ENCODE measurements at places on chromosomes 7 and 10.
A peak's percentile ranks its signal among the peaks of the same experiment; 100 is the strongest.

DNA sequence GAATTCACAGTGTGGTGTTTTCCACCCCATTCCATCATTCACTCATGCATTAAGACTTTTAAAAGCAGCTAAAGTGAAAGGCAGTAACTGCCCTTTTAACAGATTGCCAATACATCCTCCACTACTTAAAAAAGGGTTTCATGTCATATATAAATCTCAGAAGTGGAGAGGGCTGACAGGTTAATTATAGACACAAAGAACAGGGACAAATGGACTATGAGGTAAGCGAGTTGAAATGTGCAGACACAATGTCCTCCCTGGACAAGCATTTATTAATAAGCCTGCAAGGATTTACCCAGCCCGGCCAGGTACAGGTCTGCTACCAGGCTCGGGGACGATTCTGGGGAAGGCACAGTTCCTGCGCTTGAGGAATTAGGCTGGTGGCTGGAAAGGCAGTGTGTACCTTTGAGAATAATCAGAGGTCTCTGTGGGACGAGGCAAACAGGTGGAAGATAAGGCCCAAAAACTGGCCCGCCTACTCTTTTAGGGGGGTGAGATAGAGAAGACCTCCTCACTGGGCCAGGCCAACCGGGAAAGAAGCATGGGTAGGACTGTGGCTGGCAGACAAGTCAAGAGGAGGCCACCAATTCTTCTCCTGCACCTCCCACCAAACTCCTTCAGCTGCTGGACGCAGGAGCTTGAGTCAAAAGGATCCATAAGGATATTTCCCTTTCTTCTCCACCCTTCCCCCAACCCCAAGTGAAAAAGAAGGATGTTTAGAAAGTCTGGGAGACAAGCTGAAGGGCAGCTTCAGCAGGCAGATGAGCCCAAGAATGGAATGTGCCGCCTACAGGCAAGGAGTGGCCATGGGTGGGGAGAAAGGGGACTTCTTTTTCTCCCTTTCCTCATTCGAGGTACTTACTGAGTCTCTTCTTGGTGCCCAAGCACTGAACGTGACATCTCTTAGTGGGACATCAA, 1.5 kb downstream of the PDLIM1 start:
- DNase-seq: peak; percentile 20

DNA sequence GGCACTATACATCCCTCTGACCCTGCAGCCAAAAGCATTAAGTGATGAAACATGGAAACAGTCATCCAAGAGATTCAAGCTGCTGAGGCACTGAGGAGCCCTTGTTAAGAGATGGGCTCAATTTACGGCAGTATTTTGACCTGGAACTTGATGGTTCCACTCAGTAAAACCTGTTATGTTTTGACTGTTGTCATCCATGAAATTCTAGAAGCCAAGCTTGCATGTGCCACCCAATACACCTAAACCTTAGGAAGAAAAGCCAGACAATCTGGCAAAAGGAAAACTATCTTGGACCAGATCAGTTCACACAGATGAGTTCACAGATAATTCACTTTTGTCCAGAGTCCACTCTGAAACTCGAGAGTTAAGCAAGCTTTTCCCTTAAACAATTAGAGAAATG, 53.2 kb downstream of the ICA1 start:
- DNase-seq: no peak

DNA sequence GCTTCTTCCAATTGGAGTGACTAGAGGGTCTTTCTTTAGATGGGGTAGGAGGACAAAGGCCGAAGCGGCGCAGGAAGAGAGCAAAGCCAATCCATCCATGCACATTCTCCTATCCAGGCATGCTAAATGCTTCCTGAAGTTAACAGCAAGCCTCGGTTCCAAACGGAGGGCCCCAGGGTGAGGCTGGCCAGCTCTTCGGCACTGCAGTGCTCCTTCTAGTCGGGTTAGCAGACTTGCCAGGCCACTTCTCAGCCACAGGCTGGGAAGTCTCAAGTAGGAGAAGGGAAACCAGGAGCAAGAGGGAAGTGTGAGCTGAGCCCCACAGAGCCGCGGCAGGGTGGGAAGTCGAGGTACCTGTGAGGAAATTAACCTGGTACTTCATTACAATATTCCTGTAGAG, 253.8 kb upstream of the INHBA start:
- no peak for DNase-seq

- no peak for DNase-seq
Measured at GRCh38 chr7:128735436-128735835, 3.7 kb upstream of the CALU start.

- DNase-seq: no peak
Measured at GRCh38 chr10:131427281-131427680, 115.8 kb upstream of the TCERG1L start.

DNA sequence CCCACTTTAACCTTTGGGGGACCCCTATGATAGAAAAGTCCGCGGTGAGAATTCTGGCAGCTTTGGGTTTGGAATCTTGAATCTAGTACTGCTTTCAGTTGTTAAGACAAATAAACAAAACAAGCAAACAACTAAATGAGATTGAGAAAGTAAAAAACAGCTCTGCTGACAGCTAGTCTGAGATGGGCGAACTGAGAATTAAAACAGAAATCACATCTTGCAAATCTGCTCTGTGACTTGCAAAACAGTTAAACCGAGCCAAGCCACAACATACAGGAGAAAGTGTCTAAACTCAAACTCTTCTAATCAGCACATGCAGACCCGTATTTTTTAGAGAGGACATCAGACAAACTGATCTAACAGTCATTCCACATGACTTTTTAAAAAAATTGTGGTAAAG, 110.4 kb downstream of the SH2D4B start:
- no peak for DNase-seq

- no peak for DNase-seq
Measured at GRCh38 chr7:138243430-138243829, 167.2 kb downstream of the AKR1D1 start.

DNA sequence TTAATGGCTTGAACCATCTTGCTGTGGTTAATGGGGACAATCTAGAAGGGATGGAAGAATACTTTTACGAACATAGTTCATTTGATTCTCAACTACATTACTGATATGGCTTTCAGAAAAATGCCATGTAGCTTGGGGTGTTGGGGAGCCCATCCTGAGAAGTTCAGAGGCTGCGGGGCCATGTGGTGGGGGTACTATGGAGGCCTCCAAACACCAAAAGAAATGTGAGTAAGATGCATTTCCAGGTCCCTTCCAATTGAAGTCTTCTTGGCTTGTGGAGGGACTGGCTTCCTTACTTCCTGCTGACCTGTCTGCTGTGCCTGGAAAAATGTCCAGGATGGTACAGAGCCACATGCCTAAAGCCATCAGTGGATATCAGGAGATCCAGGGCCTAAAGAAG, 1.6 kb upstream of the MBL2 start:
- no peak for DNase-seq

DNA sequence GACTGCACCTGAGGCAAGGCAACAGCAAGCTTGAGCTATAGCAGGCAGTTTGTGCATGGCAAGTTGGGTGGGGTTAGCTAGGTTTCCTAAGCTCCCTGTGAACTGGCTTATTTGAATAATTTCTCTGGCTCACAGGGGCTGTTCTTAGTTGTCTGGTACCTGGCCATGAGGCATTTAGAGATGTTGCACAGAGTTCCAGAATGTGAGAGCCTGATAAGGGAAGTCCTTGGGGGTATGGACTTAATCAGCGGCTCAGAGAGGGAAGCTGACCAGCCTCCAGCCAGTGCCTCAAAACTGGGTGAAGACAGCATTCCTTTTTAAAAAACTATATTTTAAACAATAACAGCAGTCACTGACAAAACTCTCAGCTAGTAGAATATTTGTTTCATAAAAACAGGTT, 307.4 kb downstream of the FZD1 start:
- no peak for DNase-seq

- DNase-seq: no peak
Measured at GRCh38 chr10:74039561-74040145, 41.7 kb downstream of the VCL start.

- DNase-seq: no peak
Measured at GRCh38 chr10:44743535-44743934, 167.6 kb upstream of the TMEM72 start.

- no peak for DNase-seq
Measured at GRCh38 chr10:106874604-106874889, 290.0 kb downstream of the SORCS1 start.

DNA sequence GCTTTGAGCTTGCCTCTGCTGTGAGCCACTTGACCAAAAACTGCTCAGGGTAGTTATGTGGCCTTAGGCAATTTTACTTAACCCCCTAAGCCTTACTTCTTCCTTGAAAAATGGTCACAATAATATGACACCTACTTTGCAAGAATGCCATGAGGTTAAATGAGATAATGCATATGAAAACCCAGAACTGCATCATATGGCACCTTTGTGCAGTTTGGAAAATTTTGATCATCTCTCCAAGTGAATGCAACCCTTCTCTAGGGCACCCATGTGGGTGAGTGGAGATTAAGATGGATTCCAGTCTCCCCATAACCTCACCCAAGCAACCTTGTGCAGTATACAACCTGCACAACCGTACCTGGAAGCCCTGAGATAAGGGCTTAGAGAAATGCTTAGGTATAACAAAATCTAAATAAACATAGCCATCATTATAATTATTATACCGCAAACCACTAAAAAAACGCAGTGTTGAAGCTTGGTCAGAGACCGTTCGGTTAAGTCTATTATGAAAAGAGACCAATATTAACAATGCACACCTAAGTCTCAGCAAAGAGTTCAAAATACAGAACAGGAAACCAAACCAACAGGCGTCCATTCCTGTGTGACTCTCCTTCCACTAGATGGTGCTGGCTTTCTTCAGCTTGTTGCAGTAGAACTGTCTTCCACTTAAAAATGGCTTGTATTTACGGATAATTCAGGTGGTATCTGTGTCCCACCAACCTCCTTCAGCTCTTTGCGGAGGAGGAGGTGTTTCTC, 21.0 kb upstream of the ASB15 start:
- peak; percentile 33 for DNase-seq

DNA sequence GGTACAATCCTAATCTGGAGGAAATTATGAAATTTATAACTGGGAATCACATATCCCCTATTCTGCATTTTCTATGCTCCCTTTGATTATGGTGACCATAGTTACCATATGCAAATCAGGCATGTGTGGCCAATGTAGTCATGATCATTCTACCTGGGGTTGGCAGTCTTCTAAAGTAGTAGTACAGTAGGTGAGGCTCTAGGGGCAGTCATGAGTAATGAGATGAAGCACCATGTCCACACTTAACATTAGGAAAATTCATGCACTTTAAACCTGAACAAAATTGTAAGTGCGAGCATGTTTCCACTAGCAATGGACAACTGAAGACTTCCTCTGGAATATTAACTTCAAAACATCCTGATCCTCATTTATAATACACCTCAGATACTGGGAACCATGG, 545.9 kb downstream of the SUGCT start:
- DNase-seq: peak; percentile 24

- no peak for DNase-seq
Measured at GRCh38 chr7:140539461-140539860, 60.2 kb upstream of the MKRN1 start.

DNA sequence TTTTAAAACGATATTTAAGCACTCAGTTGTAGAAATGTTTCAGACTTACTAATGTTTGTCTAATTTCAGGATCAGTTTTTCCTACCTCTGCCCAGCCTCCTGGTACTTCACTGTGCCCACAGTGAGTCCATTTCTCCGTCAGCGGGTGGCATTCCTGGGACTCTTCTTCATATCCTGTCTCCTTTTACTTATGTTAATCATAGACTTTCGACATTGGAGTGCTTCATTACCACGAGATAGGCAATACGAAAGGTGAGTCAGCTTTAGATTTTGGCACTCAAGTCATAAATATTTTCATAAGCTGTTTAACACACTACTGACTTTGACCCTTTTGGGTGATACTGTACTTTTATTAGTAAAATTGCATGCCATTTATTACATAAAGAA, 2.1 kb downstream of the ENTPD7 start:
- peak; percentile 88 for DNase-seq

- no peak for DNase-seq
Measured at GRCh38 chr10:59577984-59578383, 131.7 kb downstream of the SLC16A9 start.

Measured in kidney glomerular epithelial cell (primary cell).